ENCODE measurements at places on chromosomes 2 and 18. TPM values are rescaled to one million over a fixed set of nuclear protein-coding genes. Genes with fewer than 3 reads are reported as not detected.

RIT2 gene
- polyA plus RNA-seq, result not detected

ST3GAL5 gene
- polyA plus RNA-seq, result 2.0 TPM

UGT1A4 gene
- polyA plus RNA-seq, result 0.09 TPM

ATG9A gene
- polyA plus RNA-seq, result 44.1 TPM

POMC gene
- polyA plus RNA-seq, result 0.67 TPM

MC4R gene
- not detected for polyA plus RNA-seq
